CD4-positive, alpha-beta T cell (primary cell): ENCODE measurements at places on chromosomes 6 and 20. TPM values are rescaled to one million over a fixed set of nuclear protein-coding genes. Genes with fewer than 3 reads are reported as not detected.

The PDE10A gene
- total RNA-seq = not detected

The PLAGL1 gene
- 1.1 TPM for total RNA-seq

The VWA7 gene
- total RNA-seq = 1.7 TPM

The APOBEC2 gene
- total RNA-seq = not detected

The KHDRBS2 gene
- not detected for total RNA-seq
